ENCODE measurements at places on chromosomes 4 and X.

GRCh38 chrX:9895225-9895912, 71.8 kb upstream of the CLDN34 start:
- no peak for DNase-seq

- no peak for DNase-seq
Measured at GRCh38 chr4:134727696-134728095, 526.1 kb upstream of the PABPC4L start.

DNA sequence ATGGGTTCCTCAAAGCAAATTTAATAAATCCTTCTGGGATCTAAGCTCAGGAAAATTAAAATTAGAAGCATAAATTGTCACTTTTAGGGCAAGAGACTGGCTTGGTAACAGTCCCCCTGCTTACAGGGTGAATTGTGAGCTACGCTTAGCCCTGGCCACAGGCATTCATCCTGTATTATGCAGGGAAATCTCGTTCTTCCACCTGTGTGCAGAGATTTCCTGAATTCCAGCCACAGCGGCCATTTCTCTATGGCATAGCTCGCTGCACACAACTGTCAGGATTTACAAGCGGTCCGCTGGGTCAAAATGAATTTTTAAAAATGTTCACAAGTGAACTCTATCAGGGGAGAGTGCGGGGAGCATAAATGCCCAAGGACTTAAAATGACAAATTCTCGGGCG, 111.9 kb downstream of the DCTD start:
- no peak for DNase-seq

DNA sequence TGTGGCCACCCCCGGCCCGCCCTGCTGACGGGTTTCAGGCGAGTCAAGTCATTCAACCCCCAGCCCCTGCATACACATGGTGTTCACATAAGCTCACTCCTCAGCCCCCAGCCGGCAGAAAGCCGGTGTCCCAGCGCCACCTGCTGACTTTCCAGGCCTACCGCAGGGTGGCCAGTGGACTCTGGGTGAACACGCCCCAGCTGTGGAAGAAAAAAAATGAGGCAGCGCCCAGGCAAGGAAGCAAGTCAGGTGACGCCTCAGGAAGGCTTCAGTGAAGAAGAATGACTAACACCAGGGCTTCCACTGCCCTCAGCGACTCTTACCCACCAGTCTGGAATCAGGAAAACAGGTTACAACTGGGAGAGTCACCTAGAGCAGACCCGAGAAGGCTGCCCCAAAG, 15.8 kb downstream of the BCAP31 start:
- DNase-seq = peak; percentile 29

DNA sequence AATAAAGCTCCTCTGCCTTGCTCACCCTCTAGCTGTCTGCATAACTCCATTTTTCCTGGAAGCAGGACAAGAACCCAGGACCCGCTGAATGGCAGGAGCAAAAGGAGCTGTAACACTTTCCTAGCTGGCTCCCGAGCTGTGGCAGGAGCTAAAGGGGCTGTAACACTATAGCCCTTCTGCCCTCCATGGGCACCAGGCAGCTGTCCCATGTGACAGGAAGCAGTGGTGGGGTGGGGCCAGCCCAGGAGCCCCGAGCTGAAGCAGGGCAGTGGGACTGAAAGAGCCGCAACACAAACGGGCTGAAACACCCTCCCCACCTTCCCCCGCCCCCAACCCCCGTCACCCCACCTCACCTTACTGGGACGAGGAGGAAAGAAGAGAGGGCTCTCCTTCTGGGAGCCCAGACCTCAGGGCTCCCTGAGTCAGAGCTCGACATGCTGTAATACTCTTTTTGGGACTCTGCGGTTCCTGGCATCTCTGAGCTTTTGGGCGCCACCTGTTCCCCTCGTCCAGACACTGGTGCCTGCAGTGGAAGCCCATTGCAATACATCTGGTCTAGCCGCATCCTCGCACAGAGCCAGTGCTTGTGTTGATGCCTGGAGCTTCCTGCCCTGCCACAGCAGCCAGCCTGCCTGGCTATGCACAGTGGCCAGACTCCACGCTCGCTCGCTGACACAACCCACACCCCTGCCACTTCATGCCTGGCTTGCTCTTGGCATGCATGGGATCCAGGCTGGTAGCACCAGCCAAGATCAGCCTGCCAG, 39.4 kb downstream of the PPM1K start:
- no peak for DNase-seq

GRCh38 chr4:41957634-41958033, 22.4 kb downstream of the TMEM33 start:
- no peak for DNase-seq

- DNase-seq = no peak
Measured at GRCh38 chrX:79162076-79162475, 17.6 kb downstream of the GPR174 start.

GRCh38 chr4:101792056-101792590, 1.6 kb downstream of the BANK1 start:
- no peak for DNase-seq

GRCh38 chrX:153527208-153527607, 9.8 kb downstream of the ATP2B3 start:
- DNase-seq = no peak

- DNase-seq = no peak
Measured at GRCh38 chr4:162935214-162935613, 231.5 kb downstream of the NAF1 start.

DNA sequence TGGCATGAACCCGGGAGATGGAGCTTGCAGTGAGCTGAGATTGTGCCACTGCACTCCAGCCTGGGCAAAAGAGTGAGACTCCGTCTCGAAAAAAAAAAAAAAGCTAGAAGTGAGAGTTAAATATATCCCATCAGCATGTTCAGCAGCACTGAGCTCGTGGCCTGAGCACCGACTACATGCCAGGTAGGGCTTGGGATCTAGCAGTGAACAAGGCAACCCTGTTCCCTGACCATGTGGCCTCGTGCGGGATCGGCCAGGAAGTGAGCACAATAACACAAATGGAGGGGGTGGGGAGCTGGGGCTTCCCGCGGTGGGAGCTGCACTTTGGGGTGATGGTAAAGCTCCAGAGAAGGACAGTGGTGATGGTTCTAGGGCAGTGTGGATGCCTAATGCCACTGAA, 193.7 kb upstream of the PSAPL1 start:
- no peak for DNase-seq

DNA sequence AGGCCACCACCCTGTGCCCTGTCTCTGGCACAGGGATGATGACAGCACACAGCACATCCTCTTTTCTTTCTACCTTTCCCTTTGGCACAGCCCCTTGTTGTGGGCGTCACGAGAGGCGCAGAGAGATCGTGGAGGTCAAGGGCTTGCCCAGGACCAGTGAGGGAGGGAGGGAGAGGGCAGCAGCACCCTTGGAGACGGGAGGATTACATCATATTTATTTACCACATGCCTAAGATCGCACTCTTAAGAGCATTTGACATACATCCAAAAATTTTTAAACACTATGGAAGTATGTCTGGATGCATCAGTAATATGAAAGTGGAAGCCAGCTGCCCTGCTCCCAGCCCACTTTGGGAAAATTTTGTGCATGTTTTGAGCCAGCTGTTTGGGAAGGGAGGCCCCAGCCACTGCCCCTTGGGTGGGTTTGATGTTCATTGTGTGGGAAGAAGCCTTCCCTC, 12.7 kb downstream of the WFS1 start:
- DNase-seq = no peak

- no peak for DNase-seq
Measured at GRCh38 chr4:165844161-165844560, 28.9 kb upstream of the TLL1 start.
